Foreskin melanocyte (primary cell): ENCODE measurements at places on chromosomes 6 and 20.

DNA sequence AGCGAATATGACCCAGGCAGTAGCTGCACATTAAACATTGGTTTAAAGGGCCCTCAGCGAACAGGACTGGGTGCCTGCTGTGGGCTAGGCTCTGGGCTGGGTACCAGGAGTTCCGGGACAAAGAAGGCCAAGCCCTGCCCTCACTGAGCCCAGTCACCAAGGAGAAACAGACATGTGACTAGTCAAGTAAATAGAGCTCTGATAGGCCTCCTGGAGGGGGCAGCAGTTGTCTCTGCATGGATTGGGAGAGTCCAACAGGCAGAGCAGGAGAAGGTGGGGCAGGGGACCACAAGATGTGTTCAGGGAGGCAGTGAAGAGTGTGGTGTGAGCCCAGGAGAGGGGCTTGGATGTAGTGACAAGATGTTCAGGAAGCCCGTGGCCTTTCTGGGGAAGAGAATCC, 3.1 kb downstream of the HM13 start:
- DNase-seq = peak; percentile 71

- no peak for DNase-seq
These were observed 6.9 kb upstream of the MOCS1 start for GRCh38 chr6:39941138-39941537.

DNA sequence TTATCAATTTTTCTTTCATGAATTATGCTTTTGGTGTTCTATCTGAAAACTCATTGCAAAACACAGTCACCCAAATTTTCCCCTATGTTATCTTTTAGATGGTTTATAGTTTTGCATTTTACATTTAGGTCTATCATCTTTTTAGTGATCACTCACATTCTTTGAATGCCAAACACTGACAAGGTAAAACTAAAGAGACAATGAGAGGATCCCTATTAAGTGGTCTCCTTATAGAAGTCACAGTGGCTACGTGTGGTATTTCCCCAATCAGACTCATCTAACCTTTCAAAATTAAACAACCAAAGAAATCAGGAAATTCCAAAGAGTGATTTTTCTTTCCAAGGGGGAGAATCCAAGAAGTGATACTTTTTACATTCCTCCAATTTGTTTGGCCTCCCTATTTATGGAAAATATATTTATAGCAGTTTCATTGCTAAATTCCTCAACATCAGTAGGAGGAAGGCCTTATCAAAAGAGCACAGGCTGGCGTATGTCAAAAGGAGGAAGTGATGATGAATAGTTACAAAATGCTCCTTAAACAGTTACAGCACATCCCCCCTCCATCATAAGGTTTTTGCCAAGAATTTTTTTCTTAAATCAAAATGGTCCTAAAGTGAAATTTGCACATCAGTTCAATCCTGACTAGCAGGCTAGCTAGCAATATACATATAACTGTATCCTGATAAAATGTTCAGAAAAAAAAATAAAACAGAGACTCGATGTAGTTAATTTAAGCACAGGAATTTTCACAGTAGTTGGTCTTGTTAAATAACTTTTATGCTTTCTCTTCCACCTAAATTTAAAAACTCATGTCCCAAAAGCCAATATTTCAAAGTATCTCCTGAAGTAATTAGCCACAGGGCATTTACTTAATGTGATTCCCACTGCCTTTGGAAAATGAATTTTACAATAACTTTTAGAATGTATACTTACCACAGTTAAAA, 76.2 kb upstream of the IPCEF1 start:
- DNase-seq = no peak

GRCh38 chr6:55729665-55730064, 145.7 kb downstream of the BMP5 start:
- DNase-seq = no peak

- no peak for DNase-seq
These were observed 59.1 kb downstream of the LRFN2 start for GRCh38 chr6:40528051-40528450.

DNA sequence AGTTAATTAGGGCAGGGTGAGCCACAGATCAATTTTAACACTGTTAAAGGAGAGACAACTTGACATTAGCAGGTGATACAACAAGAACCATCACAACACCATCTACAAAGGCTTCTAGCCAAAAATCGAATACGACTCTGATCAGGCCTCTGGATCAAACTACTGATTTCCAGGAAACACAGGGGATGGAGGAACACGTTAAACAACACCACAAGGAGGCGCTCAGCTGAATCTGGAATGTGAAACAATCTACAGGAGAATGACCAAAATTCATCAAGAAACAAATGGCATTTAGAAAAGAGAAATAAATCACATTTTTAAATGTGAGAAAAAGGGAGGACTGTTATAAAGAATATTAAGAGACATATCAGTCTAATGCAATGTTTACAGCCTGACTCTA, 13.5 kb upstream of the MAFB start:
- DNase-seq = no peak

GRCh38 chr20:25543068-25543467, 42.3 kb downstream of the NINL start:
- no peak for DNase-seq

- no peak for DNase-seq
These were observed 214.4 kb downstream of the ERMARD start for GRCh38 chr6:169965657-169966311.

GRCh38 chr6:12324748-12325147, 34.6 kb downstream of the EDN1 start:
- no peak for DNase-seq
